Activated CD4-positive, CD25-positive, alpha-beta regulatory T cell (primary cell): ENCODE measurements at places on chromosomes 11 and 22.

GRCh38 chr22:20746431-20747189 lies 27.3 kb upstream of the SERPIND1 start:
- no peak for DNase-seq

DNA sequence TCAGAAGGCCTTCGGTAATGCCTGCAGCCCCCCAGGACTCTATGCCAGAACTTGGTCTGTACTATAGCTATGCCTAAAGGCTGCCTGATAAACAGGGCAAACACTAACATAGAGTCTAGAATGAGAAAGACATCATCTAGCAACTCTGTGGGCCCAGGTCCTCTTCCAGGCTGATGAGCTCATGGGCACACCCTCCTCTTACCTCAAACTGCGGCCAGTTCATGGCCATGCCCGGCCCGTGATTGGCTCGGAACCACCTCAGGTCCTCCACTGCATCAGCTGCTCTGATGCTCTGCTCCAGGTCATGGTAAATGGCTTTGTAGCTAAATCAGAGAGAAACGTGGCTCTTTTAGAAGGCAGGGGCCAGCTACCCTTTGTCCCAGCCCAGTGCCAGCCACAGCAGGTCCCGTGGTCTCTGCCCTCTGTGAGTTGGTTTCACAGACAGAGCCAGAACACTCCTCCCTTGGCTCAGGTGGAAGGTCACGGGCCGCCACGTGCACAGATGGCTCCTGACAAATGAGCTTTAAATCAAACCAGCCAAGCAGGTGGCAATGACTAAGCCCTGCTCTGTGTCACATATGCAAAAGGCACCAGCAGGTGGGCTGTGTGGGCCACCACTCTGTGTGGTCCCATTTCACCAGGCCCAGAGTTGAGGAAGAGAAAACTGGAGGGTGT lies 25.0 kb upstream of the ARFGAP3 start:
- no peak for DNase-seq

DNA sequence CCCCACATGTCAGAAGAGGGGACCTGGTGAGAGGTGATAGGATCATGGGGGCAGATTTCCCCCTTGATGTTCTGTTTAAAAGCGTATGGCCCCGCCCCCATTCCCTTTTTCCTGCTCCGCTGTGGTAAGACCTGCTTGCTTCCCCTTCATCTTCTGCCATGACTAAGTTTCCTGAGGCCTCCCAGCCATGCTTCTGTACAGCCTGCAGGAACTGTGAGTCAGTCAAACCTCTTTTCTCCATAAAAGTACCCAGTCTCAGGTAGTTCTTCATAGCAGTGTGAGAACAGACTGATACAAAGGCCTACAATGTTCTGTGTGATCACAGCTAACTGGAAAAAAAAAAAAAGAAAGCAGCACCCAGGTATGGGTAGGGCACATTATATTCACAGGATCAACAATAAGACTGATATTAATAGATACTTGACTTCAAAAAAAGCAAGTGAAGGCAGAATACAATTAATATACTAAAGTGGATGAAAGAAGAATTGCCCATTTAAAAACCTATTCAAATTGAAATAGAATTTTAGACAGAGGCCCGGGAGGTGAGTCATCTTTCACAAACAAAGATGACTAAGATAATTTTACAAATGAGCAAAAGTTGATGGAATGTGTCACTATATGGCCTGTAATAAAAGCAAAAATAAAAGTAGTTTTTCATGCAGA lies 1.7 kb upstream of the OR52K1 start:
- no peak for DNase-seq

DNA sequence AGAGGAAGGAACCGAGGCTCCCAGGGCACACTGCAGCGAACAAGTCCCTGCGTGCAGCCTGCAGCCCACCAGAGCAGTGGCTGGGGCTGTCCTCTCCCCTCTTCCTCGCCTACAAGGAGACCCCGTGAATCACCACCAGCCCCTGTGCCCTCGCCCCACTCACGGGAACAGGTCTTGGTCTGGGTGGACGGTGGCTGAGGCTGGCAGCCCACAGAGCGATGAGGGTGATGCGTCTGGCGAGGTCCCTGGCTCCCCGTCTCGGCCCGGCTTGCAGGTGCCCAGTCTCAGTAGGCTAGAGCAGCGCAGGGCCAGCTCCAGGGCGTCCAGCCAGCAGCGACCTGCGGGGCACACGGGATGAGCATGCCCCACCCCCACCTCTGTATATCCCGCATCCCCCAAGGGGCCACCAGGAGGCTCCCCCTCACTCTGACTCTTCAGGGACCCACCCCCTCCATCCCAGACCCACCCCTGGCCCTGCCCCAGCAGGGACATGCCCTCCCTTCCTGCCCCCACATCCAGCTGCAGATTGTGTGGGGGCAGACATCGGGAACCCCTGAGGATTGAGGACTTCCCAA lies 50.5 kb upstream of the CARS1 start:
- DNase-seq, result no peak

DNA sequence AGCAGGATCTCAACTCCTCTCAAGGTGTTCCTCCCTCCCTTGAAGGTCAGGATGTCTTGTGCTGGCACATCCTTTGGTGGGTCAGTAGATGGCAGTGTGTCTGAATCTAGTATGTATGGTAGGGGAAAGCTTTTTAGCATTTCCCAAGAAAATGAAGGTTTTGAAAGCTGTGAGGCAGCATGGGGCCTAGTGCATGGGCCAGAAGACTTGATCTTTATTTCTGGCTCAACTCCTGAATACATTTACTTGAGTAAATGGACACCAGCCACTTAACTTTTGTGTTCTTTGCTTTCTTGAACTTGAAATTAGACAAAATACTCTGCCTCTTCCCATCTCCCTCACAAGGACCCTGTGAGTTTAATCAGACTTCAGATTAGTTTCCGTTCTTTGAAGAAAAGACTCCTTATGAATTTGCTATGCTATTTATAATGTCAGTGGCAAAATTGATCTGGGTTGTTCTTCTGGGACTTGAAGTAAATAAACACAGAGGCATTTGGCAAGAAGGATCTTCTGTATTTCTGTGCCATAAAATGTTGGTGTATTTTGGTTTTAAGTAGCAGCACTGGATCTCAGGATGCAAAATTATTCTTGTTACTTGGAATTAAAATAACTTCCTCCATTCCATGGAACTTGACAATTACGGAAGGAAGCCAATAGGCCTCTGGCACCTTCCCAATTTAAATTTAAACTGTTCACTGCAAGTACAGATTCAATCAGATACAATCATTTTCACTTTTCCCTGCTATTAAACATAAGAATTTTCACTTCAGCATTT lies 288.8 kb downstream of the CASP12 start:
- DNase-seq, result no peak

GRCh38 chr11:6360183-6360582 lies 30.1 kb upstream of the SMPD1 start:
- DNase-seq, result no peak

- DNase-seq, result no peak
These were observed 25.8 kb downstream of the KCNC1 start for GRCh38 chr11:17760102-17761029.

GRCh38 chr11:83044958-83045712 lies 26.6 kb downstream of the RAB30 start:
- DNase-seq, result no peak

GRCh38 chr11:68380786-68381622 lies 68.6 kb downstream of the LRP5 start:
- DNase-seq, result no peak
